ENCODE measurements at places on chromosomes 6 and 20.

DNA sequence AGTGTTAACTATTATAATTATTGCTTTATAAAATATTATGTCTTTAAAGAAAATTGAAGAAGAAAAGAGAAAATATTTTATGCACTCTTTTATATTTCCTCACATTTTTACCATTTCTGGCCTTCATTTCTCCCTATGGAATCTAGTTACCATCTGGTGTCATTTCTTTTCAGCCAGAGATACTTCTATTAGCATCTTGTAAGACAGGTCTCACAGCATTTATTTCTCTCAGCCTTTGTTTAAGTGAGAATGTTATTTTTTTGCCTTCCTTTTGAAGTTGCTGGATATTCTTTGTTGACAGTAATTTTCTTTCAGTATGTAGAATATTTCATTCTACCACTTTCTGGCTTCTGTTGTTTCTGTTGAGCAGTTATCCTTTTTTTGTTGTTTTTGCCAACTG lies 652.1 kb upstream of the CITED2 start:
- DNase-seq: no peak

- DNase-seq: no peak
Measured at GRCh38 chr6:38187811-38188590, 368.5 kb downstream of the ZFAND3 start.

GRCh38 chr6:23953976-23954375 lies 172.0 kb upstream of the NRSN1 start:
- DNase-seq: no peak

GRCh38 chr20:40414843-40415615 lies 274.0 kb downstream of the MAFB start:
- DNase-seq: no peak

- DNase-seq: no peak
Measured at GRCh38 chr6:3471711-3472110, 14.9 kb upstream of the SLC22A23 start.

- DNase-seq: no peak
Measured at GRCh38 chr6:130513770-130514169, 148.0 kb downstream of the TMEM200A start.

GRCh38 chr6:113779656-113780055 lies 77.5 kb upstream of the MARCKS start:
- DNase-seq: no peak

DNA sequence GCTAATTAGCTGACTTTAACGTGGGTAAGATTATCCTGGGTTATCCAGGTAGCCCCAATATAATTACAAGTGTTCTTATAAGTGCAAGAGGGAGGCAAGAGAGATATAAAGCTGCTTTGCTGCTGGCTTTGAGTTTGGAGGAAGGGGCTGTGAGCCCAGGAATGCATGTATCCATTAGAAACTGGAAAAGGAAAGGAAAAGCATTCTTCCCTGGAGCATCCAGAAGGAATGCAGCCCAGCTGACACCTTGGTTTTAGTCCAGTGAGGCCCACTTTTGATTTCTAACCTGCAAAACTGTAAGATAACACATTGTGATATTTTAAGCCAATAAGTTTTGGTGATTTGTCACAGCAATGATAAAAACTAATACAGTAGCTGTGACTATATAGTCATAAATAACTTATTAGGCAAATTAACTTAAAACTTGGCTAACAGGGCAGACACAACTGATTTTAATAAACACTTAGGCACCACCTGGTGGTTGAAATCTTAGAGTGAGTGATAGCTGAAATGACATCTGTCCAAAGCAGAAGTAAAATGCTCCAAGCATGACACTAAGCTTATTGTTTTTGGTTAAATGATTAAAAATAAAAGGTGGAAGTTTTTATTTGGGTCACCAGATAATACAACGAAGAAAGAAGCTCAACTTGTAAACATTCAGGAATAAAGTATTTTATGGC lies 35.6 kb downstream of the ADGRF4 start:
- no peak for DNase-seq

GRCh38 chr6:3884007-3884745 lies 35.0 kb downstream of the FAM50B start:
- DNase-seq: no peak

- DNase-seq: no peak
Measured at GRCh38 chr6:16249971-16250370, 11.6 kb downstream of the GMPR start.

DNA sequence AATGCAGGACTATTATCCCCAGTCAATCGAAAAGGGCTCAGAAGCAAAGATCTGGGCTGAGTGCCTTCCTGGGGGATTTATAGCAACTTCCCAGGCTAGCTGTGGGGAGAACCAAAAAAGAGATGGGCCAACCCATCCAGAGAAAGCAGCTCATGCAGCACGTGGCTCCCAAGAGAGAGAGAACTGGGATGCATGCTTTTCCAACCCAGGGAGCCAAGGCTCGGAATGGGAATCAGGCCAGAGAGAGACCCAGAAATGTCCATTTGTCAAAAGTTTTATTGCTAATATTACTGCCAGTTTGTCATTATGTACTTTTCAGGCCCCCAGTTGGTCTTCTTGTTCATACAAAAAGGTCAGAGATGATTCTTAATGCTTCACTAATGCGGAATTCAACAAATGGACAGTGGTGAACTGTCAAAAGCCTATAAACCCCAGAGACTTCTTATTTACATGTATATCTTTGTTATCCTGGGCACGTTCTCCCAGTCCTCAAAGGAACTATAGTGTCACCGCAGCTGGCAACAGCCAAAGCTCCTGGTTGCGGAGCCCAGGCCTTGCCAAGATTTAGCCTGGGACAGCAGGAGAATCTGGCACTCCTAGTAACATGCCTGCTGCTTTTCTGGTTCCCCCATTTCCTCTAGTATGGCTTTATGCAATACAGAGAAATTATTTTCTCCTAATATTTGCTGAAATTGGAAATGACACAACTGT lies 139.1 kb upstream of the POU3F2 start:
- DNase-seq: no peak

DNA sequence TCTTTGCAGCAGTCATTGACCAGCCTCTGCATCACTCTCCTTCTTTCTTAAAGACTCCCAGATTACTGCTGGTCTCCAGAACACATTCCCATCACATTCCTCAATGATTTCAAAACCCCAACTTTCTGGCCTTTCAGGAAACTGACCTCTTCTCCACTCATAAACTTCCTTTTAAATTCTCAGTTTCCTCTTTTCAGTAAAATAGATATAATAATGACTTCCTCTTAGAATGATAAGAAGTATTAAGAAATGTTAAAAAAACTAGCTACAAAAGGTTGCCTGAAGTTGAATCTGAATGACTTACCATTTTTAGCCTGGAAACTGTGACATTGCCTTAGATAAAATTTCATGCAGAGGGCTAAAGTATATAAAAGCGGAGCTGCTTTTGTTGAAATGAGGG lies 239.3 kb downstream of the OGFRL1 start:
- DNase-seq: no peak

GRCh38 chr6:88422831-88423230 lies 256.7 kb upstream of the CNR1 start:
- no peak for DNase-seq

DNA sequence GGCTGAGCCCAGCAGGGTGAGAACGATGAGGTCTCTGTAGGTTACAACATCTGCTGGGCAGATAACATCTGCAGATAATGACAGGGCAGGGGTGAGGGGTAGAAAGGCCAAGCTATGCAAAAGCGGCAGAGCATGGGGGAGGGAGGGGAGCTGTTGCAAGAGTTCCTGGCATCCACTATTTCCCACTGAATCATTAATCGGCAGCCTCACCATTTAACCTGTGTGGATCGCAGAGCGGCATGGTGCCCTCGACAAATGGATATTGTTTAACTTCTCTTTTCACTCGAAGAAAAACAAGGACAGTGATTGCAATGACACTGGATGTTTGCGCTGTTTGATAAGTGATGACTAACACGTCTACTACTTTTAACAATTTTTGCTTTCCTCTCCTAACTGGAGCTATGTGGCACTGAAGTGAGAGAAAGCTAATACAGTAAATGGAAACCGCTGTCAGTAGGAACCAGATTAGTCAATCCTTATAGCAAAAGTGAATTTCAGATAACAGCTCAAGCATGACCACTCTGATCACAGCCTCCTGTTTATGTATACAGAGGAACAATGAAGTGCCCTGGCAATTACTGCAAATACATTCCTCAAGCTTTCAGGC lies 381.5 kb downstream of the TFAP2A start:
- no peak for DNase-seq

- DNase-seq: no peak
Measured at GRCh38 chr20:35263532-35264341, 14.2 kb downstream of the MMP24OS start.

DNA sequence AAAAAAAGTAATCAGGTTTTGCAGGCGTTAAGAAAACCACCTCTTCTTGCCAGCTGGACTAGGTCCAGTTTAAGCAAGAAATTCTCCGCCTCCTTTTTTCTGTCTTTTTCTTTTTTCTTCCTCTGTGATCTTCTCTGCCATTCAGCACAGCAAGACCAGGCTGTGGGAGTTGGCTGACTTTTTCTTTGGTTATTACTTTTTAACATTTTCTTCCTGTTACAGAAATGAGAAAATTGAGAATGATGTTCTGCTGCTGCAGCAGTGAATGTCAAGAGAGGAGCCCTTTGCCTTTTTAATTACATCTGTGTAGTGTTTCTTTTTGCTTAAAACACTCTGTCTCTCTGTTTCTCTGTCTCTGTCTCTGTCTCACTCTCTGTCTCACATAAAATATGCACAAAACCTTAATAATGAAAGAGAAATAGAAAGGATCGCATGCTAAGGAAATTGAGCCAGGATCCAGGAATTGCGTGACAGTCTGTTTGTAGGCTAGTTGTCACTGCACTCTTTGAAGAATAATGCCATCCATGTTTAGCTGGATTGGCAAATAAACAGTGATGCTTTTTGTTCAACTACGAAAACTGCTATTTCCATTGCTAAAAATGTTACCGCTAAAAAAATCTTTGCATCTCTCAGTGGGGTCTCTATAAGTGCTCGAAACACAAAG lies 103.2 kb upstream of the SUPT3H start:
- no peak for DNase-seq

- no peak for DNase-seq
Measured at GRCh38 chr20:6698056-6698455, 69.4 kb upstream of the BMP2 start.

GRCh38 chr6:122020588-122021264 lies 378.7 kb upstream of the HSF2 start:
- DNase-seq: no peak

- no peak for DNase-seq
Measured at GRCh38 chr6:24191346-24191745, 65.3 kb downstream of the NRSN1 start.

DNA sequence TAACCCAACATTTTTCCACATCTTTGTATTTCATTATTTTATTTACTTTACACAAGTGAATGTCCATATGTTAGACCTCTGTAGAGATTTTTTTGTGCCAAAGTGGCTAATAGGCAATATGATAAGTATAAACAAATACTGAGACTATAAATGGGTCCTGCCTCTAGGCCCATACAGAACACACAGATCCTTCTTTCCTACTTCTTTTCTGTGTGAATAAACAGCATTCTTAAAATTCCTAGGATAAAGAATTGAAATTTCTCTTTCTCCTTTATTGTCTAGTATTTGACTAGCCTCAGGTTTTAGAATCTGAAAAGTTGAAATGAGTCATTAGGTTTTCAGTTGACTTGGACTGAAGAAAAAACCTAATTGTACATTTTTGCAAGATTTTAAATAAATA lies 46.3 kb upstream of the HS3ST5 start:
- no peak for DNase-seq

GRCh38 chr6:21596949-21597682 lies 3.6 kb downstream of the SOX4 start:
- no peak for DNase-seq

DNA sequence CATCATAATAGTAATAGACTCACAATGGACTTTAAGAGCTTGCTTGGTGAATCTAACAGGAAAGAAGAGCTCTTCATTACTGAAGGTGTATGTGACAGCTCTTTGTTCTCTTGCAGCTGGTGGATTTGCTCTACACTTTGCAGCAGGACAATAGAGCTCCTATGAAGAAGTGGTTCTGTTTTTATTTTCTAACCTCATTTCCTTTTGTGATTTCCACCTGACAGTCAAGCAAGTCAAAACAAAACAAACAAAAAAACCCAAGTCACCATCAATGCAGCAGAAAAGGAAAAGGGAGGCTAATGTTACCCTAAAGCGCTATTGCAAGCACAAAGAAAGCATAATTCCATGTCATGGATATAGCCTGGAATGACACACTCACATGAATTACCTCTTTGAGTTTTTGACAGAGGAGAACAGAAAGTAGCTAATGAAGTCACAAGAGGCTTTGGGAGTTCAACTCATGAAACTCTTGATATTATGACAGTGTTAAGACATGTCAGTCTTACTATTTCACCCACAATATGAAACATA lies 1188.1 kb downstream of the EPHA7 start:
- DNase-seq: no peak

DNA sequence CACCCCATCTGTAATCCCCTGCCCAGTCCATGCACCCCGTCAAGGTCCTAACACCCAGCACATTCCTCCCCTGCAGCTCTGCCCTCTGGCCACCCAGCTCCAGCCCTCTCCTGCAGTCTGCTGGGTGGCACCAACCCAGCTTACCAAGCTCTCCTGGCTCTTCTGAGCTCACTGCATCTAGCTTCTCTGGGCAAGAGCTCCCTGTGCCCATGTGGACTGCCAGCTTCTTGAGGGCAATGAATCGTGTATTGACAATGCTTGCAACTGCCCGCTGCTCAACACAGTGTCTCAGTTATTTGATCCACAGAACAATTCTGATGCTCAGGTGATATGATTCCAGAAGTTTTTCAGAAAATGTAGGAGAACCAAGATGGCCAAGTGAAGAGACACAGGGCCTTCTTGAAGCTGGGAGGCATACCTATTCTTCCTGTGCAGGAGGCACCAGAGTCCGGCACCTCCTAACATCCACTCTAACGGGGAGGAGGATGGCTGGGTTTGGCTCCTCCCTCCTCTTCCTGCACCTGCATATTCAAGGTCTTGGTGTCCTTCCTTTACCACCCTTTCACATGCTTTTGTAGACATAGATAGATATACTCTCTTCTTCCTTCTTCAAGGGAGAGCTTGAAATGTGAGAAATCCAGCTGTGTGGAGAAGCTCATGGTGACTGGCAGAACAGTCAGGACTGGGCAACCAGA lies 85.6 kb downstream of the TRERF1 start:
- no peak for DNase-seq

DNA sequence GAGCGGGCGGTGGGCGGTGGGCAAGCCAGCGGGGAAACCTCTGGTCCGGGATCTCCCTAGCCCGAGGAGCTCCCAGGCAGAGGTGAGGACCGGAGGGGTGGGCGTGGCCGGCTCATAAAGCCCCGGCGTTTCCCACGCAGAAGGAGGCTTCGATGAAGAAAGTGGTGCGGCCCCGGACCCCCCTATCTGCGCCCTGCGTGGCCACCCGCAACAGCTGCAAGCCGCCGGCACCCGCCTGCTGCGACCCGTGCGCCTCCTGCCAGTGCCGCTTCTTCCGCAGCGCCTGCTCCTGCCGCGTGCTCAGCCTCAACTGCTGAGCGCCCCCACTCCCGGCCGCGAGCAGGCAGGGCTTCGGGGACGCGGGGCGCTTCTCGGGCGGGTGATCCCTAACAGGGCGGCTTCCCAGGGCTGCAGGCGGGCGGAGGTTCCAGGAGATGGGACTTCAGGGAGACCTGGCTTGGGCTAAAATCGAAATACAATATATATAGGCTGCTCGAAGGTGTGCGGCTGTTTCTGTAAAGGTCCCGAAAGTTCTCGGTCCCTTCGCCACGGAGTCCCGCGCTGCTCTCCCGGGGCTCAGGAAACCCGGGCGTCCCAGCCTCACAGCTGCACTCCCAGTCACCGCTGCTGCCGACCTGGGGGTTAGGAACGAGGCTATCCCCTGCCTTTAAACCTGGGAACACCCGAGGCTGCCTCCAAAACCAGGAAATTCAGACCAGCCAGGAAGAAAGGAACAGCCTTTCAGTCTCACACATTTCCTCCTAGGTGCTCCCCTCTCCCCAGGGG lies 27.8 kb downstream of the ASIP start:
- DNase-seq: no peak

GRCh38 chr6:134435814-134436280 lies 117.9 kb upstream of the SGK1 start:
- no peak for DNase-seq
